ENCODE measurements at places on chromosomes 11 and 22.
A peak's percentile ranks its signal among the peaks of the same experiment; 100 is the strongest.

- DNase-seq: no peak
Observed at GRCh38 chr11:131518305-131518838, 148.0 kb downstream of the NTM start.

DNA sequence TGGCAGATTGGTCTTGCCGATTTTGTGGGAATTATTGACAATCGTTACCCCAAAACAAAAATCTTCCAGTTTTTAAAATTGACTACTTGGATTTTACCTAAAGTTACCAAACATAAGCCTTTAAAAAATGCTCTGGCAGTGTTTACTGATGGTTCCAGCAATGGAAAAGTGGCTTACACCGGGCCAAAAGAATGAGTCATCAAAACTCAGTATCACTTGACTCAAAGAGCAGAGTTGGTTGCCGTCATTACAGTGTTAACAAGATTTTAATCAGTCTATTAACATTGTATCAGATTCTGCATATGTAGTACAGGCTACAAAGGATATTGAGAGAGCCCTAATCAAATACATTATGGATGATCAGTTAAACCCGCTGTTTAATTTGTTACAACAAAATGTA lies 37.2 kb downstream of the IGLL1 start:
- DNase-seq: no peak

GRCh38 chr11:43830928-43831440 lies 49.6 kb upstream of the ALKBH3 start:
- DNase-seq: no peak

DNA sequence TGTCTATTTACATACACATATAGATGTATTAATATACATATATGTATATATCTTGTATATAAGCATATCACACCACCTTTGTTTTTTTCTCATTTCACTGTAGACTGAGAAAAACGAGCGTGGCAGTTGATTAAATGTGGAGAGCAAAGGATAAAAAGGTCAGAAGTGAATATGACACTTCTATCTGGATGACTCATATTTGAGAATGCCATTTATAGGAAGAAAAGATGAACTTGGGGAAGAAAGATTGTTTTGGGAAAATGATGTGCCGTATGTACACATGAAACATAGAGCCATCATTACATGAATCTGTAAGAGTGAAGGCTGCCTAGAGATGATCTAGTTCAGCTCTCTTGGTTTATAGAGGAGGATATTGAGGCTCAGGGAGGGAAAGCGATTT lies 28.7 kb downstream of the AMOTL1 start:
- DNase-seq: no peak

DNA sequence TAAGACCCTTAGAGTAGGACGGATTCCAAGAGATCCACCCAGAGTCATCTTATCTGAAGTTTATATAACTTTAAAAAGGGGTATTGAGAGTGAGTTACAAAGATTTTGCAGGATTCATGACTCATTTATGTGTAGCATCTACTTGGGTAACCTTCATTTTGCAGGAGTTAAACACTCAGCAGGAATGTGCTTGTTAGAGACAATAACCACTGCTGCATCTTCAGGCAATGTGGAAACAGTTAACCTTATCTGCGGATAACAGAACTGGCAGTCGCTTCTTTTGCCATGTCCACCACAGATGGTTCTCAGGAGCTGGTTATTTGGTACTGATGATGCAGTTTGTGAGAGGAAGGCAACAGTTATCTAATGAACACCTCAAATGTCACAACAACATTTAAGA lies 417.9 kb upstream of the DDI1 start:
- DNase-seq: no peak

DNA sequence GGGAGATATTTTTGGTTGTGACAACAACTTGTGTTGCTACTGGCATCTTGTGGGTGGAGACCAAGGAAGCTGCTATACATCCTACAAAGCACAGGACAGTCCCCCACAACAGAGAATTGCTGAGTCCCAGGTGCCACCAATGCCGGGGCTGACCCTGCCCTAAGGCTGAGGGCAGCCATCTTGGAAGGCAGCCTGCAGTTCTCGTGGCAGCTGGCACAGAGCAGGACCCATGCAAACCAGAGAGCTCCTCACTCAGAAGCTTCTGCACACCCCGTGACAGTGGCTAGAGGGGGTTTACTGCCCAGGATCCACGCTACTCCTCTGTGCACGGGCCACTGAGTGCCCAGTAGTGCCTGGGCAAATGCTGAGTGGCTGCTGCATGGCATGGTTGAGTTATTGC lies 143.4 kb downstream of the CTTN start:
- no peak for DNase-seq

DNA sequence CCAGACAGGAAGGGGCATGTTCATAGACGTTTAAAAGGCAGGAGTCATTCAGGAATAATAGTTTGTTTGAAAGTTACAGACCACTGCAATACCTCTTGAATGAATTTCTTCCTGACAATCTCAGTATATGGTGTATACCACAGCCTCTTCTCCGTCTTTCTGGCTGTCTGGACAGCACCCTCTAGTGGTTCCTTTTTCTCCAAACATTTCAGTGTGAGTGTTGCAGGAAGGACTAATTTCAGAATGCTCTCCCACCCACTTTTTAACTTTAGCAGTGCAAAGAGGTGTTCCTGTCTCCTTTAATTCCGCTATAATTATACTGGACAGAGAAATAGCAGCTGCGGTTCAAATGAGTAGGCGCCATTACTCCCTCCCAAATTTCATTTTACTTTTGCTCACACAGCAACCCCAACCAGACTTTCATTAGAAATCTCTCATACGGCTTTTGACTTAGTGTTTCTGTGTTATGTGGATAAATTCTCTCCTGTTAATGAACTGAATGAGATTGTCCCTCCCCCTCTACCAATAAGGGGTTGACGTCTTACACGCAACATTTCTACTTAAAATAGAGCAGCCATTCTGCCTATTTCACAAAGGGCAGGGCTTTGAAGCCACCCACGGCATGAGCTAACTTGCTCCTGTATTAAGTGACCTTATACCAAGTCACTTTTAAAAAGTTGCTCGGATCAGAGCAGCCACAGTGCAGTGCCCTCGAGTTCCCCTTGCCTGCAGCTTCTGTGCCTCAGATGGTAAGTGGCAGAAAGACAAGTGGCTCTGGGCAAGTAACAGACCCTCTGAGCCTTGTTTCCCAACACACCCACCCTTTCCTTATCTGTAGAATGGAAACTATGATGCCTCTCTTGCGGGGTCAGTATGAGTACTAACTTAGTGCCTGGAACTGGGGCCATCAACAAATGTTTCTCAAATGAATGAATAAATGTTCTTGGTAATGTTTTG lies 368.6 kb downstream of the OPCML start:
- DNase-seq: peak; percentile 0

DNA sequence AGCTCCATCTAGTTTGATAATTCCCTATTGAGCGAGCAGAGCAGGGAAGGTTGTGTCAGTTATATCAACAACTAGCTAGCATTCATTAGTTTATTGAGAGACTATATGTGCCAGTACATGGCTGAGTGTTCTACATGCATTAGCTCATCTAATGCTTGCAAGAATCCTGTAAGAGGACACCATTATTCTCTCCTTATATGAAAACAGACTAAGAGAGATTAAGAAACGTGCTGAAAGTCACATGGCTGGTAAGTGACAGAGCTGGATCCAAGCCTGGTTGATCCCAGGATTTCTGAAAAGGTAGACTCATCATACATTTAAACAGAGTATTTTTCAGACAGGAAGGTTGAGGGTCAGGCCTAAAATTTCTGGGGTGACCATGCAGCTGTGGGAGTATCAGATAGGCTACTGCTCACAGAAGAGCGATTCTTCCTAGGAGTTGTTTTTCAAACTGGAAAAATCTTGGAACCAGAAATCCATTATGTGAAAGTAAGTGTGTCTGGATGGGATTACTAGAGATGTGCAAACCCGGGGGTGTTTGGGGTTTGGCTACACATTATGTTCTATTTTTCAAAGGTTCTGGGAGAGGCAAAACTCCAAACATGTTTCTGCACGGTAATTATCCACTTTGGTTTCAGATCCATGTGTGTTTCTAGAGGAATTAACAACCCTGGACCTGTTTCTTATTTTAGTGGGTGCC lies 213.3 kb downstream of the FAM76B start:
- DNase-seq: no peak

DNA sequence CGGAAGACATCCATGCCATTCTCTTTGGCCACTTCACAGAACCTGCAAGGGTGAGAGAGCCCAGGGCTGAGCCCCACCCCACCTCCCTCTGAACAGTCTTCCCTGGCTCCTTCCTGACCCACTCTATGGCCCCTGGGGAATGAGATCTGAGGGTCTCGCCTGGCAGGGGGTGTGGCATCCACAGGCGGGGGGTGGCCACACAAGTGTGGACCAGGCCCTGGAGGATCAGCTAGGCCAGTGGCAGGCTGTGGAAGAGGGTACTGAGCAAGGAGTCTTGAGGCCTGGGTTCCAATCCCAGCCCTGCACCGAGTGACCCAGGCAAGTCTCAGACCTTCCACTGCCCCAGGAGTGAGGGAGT lies 5.6 kb upstream of the LRFN4 start:
- DNase-seq: no peak

DNA sequence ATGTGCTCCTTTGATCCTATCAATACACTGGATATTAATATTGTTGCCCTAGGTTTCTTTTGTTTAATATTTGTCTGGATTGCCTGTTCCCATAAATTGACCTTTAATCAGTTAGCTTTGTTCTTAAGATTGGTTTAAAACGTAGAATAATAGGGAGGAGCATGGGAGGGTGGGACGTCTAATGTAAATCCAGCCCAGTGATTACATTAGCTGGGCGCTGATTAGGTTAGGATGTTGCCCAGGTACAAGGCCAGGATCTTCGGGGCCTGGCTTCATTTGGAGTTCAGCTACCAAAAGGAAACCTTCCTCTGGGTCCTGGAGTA lies at the start of gene SRSF8:
TSS of gene SRSF8 (plus strand) at position 204 of the 323 bp plus-strand sequence. CDS start 308 bp downstream, outside the sequence.
- DNase-seq: no peak

DNA sequence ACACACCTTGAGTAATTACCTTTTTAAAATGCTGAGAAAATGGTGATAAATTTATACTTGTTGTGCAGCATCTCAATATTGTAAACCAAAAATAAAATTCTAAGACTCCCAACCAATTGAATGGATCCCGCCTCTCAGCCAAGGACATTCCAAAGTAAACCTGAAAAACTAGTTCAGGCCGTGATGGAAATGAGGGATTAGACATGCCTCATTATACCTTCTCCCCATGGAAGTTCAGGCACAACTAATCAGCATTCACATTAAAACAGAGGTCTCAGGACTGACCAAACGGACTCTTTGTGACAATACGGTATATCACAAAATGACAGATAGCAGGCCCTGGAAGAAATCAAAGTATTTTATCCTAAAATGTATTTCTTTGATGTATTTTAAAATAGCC lies 907.4 kb upstream of the RAG2 start:
- DNase-seq: no peak

DNA sequence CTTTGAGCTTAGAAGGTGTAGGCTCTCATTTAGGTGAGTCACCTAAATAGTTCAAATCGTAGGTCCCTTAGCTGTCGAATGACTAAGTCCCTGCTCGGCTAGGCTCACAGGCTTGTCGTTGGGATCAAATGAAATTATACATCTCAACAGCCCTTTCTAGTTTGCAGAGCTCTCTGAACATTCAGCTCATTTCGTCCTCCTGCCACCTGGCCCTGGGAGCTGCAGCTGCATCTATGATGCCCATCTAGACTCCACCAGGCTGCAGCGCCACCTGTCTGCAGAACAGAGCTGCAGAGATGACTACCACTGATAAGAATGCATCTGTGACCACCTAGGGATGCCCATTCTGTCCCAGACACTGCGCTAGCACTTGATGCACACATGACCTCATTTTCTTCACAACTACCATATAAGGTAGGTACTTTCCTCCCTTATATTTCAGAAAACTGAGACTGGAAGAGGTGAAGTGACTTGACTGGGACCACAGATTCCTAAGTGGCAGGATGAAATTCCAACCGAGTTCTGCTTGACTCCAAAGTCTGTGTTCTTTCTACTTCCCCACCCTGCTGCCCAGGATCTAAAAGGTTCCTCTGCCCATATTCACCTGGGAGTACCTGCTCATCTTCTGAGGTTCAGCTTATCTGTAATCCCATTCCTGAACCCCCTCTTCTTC lies 141.1 kb upstream of the NARS2 start:
- DNase-seq: peak; percentile 8

- peak; percentile 25 for DNase-seq
Observed at GRCh38 chr22:49305214-49305965, 522.3 kb downstream of the BRD1 start.

DNA sequence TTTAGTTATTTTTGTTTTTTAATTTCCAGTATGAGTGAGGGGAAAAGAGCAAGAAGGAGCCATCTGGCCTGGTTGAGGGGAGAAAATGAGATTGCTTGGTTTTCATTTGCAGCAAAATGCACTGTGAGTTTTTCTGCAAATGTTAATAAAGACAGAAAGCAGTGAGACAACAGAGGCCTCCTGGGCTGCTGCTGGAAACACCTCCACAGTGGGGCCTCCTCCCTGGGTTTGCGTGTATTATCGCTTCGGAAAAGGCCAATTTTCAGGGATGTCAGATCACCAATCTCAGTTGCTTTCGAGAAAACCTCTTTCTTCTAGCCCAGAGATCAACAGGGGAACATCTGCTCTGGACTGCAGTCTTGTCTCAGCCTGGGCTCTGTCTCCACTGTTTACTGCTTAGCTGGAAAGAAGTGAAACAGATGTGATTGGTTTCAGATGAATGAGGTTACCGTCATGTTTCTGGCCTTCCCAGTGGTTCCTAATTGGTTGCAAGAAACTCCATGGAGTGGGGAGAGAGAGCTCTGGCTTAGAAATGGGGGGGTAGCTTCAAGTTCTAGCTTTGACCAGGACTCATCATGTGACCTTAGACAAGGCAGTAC lies 17.3 kb downstream of the TSPAN18 start:
- no peak for DNase-seq

GRCh38 chr11:119115484-119116234 lies 5.7 kb upstream of the HINFP start:
- DNase-seq: peak; percentile 56

GRCh38 chr11:60993615-60994014 lies 22.1 kb downstream of the CD6 start:
- DNase-seq: no peak

GRCh38 chr22:24180316-24181087 lies 785 bp upstream of the SUSD2 start:
- no peak for DNase-seq

DNA sequence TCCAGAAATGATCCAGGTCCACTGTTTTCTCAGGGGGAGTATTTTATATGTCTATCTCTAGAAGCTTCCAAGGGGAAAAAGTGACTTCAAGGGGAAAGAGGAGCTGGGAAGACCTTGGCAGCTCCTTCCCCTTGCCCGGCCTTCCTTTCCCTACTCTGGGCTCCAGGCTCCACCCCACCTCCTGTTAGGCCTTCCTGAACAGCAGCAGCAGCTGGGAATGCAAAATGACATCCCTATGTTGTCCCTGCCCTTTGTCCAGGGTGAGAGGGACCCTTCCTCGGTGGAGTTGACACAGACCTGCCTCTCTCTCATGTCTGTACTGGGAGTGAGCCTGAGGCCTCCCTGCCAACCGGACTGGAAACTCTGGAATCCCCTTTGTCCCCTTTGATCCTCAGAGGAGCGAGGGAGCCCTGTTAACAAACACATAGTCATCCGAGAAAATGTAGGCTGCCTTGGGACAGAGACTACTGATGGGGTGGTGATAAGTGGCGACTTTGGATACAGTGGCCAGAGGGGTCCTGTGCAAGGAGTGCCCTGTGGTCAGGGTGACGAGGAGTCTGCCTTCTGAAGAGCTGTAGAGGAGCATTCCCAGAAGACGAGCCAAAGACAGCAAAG lies 9.0 kb upstream of the MALAT1 start:
- no peak for DNase-seq

GRCh38 chr22:39219071-39220039 lies 25.4 kb downstream of the PDGFB start:
- DNase-seq: no peak

Measured in CD4-positive, alpha-beta T cell treated with Interleukin-1 beta for 1 hour (primary cell).